ENCODE measurements at places on chromosomes 16 and 17. TPM values are rescaled to one million over a fixed set of nuclear protein-coding genes. Genes with fewer than 3 reads are reported as not detected.

NOD2 gene
- 0.07 TPM for polyA plus RNA-seq

GRCh38 chr17:7593296-7593695, 3.4 kb upstream of the SOX15 start:
- peaks cover 24% of the 10 kb centered on the region for H3K36me3 ChIP-seq
- H3K27me3 ChIP-seq, result no peaks in the 10 kb centered on the region
- no peak for DNase-seq
- H3K27ac ChIP-seq, result no peak overlapping the region
- H3K4me3 ChIP-seq, result no peak overlapping the region

MFAP4 gene
- not detected for polyA plus RNA-seq

TNFRSF13B gene
- 12.3 TPM for polyA plus RNA-seq

C1QL1 gene
- polyA plus RNA-seq, result not detected

FN3KRP gene
- 21.3 TPM for polyA plus RNA-seq

- peaks cover 52% of the 10 kb centered on the region for H3K4me1 ChIP-seq
- H3K27me3 ChIP-seq, result no peaks in the 10 kb centered on the region
- peak overlapping the region; percentile 77 for H3K27ac ChIP-seq
- H3K4me3 ChIP-seq, result peak overlapping the region; percentile 80
- no peaks in the 10 kb centered on the region for H3K36me3 ChIP-seq
- peak; percentile 30 for DNase-seq
Observed at GRCh38 chr16:81716478-81717225, 62.4 kb upstream of the PLCG2 start.

KLHL10 gene
- not detected for polyA plus RNA-seq

DNA sequence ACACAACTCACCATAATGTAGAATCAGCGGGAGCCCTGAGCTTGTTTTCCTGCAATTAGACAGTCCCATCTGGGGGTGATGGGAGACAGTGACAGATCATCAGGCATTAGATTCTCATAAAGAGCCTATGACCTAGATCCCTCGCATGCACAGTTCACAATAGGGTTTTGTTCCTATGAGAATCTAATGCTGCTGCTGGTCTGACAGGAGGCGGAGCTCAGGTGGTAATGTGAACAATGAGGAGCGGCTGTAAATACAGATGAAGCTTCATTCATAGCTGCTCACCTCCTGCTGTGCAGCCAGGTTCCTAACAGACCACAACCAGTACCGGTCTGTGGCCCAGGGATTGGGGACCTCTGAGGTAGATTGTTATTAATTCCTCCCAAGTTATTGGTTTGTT, 2.9 kb upstream of the DOK4 start:
- no peaks in the 10 kb centered on the region for H3K36me3 ChIP-seq
- H3K27ac ChIP-seq, result no peak overlapping the region
- no peak for DNase-seq
- peaks cover 15% of the 10 kb centered on the region for H3K27me3 ChIP-seq

- no peaks in the 10 kb centered on the region for H3K4me1 ChIP-seq
- no peaks in the 10 kb centered on the region for H3K36me3 ChIP-seq
- no peak overlapping the region for H3K27ac ChIP-seq
- H3K4me3 ChIP-seq, result no peak overlapping the region
- no peak for DNase-seq
Observed at GRCh38 chr16:13866073-13866472, 53.9 kb upstream of the ERCC4 start.

DNA sequence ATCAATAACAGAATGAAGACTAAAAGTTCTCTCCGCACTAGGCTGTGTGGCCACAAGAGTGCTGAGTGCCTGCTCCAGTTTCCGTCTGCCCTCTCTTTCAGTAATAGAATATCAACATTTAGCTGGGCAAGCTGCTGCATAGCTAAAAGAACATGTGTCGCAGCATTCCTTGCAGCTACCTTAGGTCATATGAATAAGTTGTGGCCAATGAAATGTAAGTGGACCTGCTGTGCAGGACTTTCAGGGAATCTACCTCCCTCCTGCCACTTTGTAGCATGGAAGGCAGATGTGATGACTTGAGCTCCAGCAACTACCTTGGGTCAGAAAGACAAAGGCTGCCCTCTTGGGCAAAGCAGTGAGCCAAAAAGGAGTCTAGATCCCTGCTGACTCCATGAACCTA, 25.4 kb downstream of the SLC39A11 start:
- H3K4me1 ChIP-seq, result peaks cover 6% of the 10 kb centered on the region
- H3K27me3 ChIP-seq, result no peaks in the 10 kb centered on the region
- DNase-seq, result no peak
- H3K4me3 ChIP-seq, result no peak overlapping the region

ALOXE3 gene
- not detected for polyA plus RNA-seq

Data from naive B cell (primary cell).